Thoracic aorta (tissue), 2 donors: ENCODE measurements at places on chromosomes 12 and 14. TPM values are rescaled to one million over a fixed set of nuclear protein-coding genes. Genes with fewer than 3 reads are reported as not detected.

GRCh38 chr14:51828017-51828797 lies 32.2 kb upstream of the GNG2 start:
- H3K4me3 ChIP-seq = no peak overlapping the region
- no peaks in the 10 kb centered on the region for H3K36me3 ChIP-seq
- H3K27ac ChIP-seq = no peak overlapping the region

- H3K27me3 ChIP-seq = no peaks in the 10 kb centered on the region
- no peak overlapping the region for H3K27ac ChIP-seq
- H3K36me3 ChIP-seq = no peaks in the 10 kb centered on the region
- no peak overlapping the region for H3K4me3 ChIP-seq
- H3K4me1 ChIP-seq = no peaks in the 10 kb centered on the region
These were observed 474.8 kb downstream of the NRXN3 start for GRCh38 chr14:78644824-78645559.

DNA sequence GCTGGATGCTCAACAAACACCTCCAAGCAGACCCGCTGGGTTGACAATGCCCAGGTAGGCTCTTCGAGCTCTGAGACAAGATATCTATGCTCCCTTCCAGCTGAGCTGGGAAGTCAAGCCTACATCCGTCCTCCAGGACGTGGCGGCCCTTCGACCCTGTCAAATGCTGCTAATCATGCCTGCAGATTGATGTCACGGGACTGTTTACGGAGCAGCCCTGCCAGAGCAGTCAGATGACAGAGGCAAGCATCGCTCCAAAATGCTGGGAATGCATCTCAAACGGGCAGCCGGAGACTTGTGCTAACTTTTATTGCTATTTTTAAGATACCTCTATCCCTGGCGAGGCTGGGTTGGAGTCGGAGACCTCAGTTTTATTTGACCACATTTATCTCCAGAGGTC lies 139.2 kb downstream of the NTF3 start:
- H3K4me1 ChIP-seq = no peaks in the 10 kb centered on the region
- DNase-seq = no peak
- no peak overlapping the region for H3K4me3 ChIP-seq

- no peaks in the 10 kb centered on the region for H3K36me3 ChIP-seq
- no peak overlapping the region for H3K4me3 ChIP-seq
- H3K27ac ChIP-seq = no peak overlapping the region
- no peaks in the 10 kb centered on the region for H3K27me3 ChIP-seq
- peaks cover 20% of the 10 kb centered on the region for H3K4me1 ChIP-seq
- DNase-seq = no peak
These were observed 167.1 kb downstream of the CHST11 start for GRCh38 chr12:104623883-104624282.

DNA sequence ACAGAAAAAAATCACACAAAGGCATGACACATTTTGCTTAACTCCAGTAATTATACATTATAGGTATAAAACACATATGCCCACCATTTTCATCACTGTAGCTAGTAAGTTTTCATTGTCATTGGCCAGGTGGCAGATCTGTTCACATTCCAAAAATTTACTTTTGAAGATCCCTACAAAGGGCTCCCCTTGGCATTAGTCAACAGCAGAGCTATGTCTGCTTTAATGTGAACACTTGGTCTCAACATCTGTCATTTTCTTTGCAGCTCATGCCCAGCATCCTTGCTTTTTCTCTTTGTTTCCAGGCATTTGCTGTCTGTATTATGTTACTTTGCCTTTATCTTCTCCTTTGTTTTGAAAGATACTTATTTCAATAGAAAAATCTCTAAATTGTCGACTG lies 519.1 kb upstream of the FOXG1 start:
- H3K4me1 ChIP-seq = no peaks in the 10 kb centered on the region
- DNase-seq = no peak
- H3K36me3 ChIP-seq = no peaks in the 10 kb centered on the region
- no peaks in the 10 kb centered on the region for H3K27me3 ChIP-seq
- H3K4me3 ChIP-seq = no peak overlapping the region

The UBR7 gene
- total RNA-seq = 28.1 TPM

The LRRIQ1 gene
- not detected for total RNA-seq

The CIROP gene
- 1.1 TPM for total RNA-seq
